Muscle of leg (tissue), 16 donors: ENCODE measurements at places on chromosomes 7 and 10.

- no peak for DNase-seq
Measured at GRCh38 chr10:50882540-50882983, 2.9 kb downstream of the A1CF start.

GRCh38 chr7:141722529-141722928, 14.4 kb downstream of the WEE2 start:
- DNase-seq, result no peak

DNA sequence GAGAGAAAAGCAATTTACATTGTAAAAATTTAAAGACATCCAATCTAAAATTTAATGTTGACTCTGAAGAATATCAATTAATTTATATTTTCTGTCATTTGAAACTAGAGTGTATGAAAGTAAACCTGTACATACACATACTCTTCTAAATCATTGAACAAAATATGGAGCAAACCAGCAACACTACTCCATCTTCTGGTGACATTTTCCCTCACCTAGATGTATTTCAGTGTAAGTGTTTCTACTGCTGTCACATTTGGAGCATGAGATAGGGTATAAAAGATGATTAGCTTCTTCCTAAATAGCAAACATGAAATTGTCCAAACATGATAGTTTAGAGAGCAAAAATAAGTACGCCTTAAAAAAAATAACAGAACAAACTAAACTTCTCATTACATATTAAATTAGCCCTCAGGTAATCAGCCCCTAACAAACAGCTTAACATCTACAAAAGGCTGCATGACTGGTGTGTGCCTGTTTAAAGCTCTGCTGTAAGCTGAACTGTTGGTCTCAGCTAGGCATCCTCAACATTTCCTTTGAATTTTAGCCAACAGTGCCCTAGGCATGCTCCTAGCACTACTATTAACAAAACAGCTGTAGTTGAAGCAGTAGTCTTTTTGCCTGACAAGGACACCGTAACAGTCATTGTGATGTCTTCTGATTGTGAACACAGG, 189.8 kb downstream of the CTNNA3 start:
- peak; percentile 10 for DNase-seq

DNA sequence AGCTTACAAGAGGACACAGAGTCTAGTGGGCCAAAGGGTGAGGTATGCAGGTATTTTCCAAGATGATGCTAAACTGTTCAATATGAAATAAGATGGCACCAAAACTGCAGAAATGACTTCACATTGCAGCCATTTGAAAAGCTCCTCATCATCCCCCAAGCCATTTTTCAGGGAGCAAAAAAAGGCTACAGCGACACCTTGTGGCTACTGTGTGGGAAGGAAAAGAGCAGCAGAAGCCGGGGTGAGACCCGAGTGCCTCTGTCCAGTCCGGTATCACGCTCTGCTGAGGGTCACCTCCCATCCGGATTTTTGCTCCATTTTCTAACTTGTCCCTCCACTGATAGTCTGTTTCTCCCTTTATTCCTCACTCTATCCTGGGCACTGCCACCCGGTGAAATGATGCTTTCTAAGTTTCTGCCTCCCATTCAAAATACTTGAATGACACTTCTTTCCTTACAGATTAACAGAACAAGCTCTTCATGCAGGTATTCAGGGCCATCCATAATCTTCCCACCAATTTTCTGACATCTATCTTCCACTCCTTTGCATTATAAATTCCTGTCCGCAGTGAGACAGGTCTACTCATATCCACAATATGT, 220.2 kb downstream of the DGKI start:
- DNase-seq, result peak; percentile 50

DNA sequence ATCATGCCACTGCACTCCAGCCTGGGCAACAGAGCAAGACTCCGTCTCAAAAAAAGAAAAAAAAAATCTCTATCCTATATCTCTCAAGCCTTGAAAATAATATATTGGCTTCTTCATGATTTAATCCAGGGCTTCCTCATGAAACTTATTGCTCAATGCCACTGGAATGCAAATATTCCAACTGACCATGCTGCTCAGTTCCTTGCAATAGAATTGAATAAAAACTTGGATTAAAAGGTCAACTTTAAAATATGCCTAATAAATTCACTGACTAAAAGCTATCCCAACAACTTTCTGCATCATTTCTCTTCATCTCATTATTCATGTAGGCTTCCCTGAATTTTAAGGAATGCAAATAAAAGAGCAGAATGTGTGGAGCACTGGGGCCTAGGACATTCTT, 42.1 kb upstream of the NOBOX start:
- DNase-seq, result no peak

- no peak for DNase-seq
Measured at GRCh38 chr7:94630855-94631254, 25.1 kb downstream of the SGCE start.

- DNase-seq, result no peak
Measured at GRCh38 chr10:131513445-131513844, 201.9 kb upstream of the TCERG1L start.

- DNase-seq, result no peak
Measured at GRCh38 chr10:93993414-93993781, 333 bp upstream of the PLCE1 start.

DNA sequence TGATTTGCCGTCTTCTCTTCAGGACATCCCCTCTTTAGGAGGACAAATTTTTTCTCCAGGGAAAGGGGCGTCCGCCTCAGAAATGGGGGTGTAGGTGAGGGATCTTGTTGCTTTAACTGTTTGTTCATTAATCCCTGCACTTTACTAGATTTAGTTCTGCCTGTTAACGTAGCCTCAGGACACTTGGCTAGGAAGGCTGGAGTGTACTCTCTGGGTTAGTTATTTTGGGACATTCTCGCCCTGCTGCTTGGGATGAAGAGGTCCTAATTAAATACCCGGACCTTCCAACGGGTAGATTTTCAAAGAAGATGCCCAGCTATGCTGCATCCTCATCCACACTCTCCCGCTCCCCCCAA, 552 bp upstream of the ZNF365 start:
- DNase-seq, result no peak

DNA sequence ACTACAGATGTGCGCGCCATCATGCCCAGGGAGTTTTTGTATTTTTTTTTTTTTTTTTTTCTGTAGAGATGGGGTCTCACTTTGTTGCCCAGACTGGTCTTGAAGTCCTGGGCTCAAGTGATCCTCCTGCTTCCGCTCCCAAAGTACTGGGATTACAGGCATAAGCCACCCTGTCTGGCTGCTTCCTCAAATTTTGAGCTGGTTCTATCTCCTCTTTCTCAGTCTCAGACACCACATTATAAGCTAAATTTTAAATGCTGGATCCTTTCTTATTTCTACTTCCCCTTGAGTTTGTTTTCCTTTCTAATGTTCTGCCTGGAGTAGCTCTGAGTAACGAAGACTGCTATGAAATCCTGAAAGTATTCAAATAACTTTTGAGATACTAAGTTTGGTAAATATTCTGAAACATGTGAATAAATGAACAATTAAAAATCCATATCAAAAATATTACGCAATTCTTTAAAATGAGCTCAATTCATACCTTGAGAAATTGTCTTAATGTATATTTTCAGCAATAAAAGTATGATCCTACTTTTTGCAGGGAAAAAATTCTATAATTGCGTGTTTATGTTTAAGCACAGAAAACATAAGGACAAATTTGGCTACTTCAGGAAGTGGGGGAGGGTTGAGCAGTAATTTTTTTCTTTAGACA, 15.0 kb downstream of the TCAF1 start:
- DNase-seq, result no peak

GRCh38 chr10:24723788-24724380, at the start of gene ARHGAP21:
Gene ARHGAP21, minus strand, starts transcription at chr10:24723887. Its CDS starts 1,988 bp downstream, at chr10:24721899.
- peak; percentile 97 for DNase-seq
